Nucleus accumbens (tissue), 56 donors: ENCODE measurements at places on chromosomes 11 and 22.

DNA sequence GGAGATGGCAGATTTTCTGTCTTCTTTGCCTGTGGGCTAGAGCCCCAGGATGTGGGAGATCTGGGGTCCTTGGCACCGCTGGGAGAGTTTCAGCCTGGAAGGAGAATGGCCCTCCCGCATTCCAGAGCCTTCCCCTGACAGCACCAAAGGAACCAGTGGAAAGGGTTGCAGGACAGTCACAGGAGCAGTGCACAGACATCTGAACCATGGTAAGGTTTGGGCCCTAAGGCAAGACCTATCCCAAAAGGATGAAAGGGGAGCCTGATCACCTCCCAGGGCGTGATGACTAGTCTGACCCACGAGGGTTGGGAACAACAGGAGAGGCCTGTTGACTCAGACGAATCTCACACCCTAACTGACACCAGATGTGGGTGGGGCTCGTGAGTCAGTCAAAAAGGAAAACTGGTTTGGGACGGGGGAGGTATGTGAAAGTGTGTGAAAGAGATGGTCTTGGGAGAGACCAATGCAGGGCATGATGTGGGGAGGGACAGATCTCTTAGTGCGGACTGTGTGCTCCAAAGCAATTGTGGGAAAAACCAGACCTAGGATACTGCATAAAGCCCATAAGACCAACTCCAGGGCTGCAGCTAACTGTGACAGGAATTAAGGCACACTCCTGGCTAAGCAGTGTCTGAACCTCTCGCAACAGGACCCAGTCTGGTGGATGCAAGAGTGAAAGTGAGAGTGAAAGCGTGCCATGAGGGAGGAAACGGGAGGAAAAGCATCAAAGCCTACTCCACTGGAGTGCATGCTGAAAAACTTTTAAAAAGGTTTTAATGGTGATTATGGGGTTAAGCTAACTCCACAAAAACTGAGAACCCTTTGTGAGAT is 39.1 kb upstream of the GLYAT start:
- DNase-seq: no peak

GRCh38 chr22:24510637-24511625 is 15.8 kb downstream of the UPB1 start:
- DNase-seq: no peak

DNA sequence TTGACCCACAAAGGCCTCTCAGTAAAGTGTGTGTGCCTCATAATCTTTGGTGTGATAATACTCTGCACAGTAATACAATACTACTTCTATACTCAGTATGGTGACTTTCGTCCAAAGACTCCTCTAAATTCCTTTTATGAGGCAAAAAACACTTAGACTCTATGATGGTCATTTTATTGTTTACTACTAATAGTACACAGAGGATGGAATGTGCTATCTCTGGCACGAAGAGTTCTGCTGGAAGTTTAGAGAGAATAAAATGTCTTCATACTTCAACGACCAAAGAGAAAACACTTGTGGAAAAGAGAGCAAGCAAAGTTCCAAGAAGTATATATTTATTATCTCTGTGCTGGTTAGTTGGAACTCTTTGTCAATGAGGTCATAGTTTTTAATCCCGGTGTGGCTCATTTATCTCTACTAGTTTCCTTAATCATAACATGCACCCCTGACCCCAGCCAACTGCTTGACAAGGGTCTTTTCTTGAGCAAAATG is 7.5 kb upstream of the CSTF3 start:
- no peak for DNase-seq

DNA sequence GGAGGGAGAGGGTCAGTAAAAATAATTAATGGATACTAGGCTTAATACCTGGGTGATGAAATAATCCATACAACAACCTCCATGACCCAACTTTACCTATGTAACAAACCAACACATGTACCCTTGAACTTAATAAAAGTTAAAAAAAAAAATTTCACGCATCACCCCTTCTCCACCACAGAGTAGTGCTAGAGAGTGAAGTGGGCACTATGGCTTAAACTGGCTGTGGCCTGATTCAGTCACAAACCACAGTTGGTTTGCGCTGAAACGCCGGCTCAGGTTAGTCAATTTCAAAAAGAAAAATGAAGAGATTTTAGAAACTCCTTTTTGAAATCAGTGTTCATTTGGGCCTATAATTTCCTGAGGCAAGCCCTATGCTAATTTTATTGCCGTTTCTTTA is 144.3 kb downstream of the TRPC6 start:
- DNase-seq: no peak

GRCh38 chr11:1287928-1288327 is 21.5 kb downstream of the TOLLIP start:
- DNase-seq: no peak

DNA sequence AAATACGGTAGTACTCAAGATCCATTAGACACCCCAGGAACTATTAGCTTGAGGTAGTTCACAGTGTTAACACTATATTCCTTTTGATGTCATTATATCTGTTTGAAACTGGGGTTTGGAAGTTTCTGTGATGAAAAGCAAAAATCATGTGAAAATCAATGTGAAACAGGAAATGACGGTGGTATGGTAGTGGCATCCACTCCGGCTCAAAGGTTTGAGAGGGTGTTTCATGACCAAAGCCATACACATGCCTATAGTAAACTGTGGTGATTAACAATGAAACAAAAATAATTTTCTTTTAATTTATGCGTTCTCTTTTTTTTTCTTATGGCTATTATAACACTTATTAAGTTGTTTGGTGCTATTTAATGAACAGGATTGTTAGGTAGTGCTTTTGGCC is 10.9 kb downstream of the RAB38 start:
- DNase-seq: no peak
